ENCODE measurements at places on chromosomes 4 and X.
A peak's percentile ranks its signal among the peaks of the same experiment; 100 is the strongest.

DNA sequence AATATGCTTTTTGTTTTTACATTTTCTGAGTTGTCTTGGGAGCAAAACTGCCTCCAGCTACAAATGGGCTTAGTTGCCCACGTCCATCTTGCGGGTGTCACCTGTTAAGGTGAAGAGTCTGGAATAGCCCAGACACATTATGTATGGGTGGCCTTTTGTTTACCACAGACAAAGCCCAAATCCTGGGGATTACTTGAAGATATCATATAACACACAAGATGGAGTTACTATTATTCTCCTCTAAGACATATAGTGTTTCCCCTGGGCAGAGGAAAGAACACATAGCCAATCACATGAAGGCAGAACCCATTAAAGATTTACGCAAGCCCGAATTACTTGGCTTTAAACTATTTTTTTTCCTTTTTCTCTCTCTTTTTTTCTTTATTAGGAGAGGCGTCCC is 625.6 kb upstream of the FAM241A start:
- DNase-seq = no peak

GRCh38 chr4:74283614-74284013 is 24.7 kb upstream of the EPGN start:
- DNase-seq = no peak

DNA sequence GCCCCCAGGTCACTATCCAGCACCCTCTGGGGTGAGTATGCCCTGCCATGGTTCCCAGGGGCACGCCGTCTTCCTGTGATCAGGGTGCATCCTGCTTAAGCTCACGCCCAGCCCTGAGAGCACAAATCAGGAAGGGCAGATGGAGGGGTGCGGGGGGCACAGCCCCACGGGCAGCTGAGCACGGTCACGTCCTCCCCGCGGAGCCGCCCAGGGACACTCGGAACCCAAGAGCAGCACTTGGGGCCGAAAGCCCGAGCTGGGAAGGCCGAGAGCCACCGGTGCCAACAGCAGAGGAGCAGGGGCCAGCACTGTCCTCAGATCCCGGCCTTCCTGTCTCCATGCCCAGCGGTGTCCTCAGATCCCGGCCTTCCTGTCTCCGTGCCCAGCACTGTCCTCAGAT is 21.5 kb downstream of the NELFA start:
- DNase-seq = no peak

GRCh38 chr4:77586951-77587383 is 18.7 kb upstream of the CXCL13 start:
- DNase-seq = peak; percentile 10

DNA sequence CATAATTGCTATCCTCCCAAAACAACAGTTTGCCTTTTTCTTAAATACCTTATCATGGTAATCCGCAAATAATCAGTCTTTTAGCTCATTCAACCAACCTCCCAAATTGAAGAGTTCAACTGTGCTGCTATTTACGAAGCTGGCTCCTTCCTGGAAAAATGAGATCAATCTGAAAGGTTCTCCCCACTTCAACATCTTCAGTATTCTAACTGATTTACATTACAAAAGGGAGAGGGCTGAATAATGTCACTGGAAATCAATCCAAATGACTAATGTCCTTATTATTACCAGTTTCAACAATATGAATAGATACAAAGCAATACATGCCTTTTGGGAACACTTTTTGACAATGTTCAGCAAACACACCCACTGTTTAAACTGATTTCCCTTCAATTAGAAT is 86.2 kb downstream of the WNK3 start:
- no peak for DNase-seq

DNA sequence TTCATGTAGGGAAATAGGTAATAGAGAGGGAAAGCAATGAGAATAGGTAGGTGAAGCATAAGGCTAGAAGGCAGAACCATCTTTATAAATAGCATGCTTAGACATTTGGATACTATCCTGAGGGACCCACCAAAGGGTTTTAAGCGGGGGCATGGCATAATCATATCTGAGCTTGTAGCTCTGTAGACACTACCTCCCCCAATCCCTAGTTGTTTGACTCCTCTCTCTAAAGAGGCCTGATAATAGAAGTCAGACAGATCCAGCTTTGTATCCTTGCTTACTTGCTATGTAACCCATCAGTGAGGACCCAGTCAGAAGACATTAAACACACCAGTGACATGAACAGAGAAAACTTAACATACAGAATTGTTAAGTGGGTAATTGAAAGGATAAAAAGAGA is 58.7 kb downstream of the SCFD2 start:
- DNase-seq = no peak

GRCh38 chr4:85084371-85085094 is 118.0 kb upstream of the WDFY3 start:
- DNase-seq = no peak

DNA sequence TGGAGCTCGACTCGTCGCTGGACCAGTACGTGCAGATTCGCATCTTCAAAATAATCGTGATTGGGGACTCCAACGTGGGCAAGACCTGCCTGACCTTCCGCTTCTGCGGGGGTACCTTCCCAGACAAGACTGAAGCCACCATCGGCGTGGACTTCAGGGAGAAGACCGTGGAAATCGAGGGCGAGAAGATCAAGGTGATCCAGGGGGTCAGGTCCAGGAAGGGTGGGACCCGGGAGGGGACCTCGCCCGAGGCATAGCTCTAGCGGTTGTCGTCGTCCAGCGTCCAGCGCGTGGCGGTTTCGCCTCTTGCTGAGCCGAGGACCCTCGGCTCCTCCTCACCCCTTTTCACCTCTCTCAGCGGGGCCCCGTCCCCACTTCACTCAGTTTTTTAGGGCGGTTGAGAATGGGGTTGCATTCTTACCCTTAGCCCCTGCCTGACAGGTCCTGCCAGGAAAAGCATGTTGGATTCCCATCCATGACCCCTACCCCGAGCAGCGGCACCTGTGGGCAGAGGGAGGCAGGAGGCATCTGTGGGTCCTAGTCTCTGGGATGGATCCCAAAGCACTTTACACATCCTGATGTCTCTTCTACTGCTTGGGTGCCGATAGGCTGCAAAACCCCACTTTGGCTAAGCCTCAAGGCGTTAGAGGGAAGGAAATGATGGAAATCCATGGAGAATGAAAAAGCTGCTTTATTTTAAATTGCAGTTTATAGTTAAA is 524 bp downstream of the RAB33A start:
- DNase-seq = no peak

- DNase-seq = no peak
These were observed 89.8 kb upstream of the ACSL4 start for GRCh38 chrX:109822861-109823260.

- no peak for DNase-seq
These were observed 88.3 kb upstream of the DDX3X start for GRCh38 chrX:41245641-41246040.

GRCh38 chrX:21255032-21255618 is 119.1 kb upstream of the CNKSR2 start:
- no peak for DNase-seq

DNA sequence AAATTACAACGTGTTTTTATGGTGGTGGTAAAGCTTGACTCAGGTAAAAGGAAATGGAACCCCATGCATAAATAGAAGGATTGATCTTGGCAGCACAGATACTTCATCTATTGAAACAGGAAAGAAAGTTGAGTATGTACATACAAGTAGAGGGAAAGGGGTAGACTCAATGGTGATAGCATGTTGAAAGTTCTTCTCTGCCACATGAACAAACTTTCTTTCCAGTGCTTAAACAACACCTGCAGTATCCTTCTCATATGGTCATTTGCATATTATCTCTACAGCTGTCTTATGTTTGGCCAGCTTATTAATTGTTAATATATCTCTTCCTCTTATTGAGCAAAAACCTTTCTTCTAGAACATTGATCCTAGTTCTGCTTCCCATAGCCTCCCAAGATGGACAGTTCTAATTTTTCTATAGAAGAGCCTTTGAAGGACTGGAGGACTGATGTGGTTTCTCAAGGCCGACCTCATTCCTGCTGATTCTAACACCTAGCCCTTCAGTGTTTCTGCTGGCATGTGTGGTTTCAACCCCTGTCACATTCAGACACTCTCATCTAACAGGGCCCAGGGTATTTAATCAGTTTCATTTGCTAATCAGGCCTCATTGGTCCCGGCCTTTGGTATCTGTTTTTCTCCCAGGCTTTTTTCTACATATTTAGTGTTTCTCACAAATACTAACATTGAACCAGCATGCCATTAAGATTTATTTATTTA is 108.1 kb upstream of the SPRY1 start:
- no peak for DNase-seq

- no peak for DNase-seq
These were observed 25.6 kb downstream of the SMARCA5 start for GRCh38 chr4:143538979-143539669.

DNA sequence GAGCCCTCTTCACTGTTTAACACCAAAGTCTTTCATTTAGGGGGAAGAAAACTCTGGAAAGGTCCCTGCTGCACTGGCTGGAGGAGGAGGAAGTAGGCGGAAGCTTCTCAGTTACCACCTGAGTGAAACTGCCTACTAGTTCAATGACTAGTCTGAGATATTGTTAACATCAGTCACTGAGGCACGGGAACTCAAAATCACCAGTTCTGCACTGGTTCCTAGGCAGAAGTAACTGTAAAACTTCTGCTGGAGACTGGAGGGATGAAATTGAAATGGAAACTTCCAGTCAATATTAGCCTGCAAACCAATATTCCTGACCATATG is 178.3 kb downstream of the SNCA start:
- DNase-seq = no peak

DNA sequence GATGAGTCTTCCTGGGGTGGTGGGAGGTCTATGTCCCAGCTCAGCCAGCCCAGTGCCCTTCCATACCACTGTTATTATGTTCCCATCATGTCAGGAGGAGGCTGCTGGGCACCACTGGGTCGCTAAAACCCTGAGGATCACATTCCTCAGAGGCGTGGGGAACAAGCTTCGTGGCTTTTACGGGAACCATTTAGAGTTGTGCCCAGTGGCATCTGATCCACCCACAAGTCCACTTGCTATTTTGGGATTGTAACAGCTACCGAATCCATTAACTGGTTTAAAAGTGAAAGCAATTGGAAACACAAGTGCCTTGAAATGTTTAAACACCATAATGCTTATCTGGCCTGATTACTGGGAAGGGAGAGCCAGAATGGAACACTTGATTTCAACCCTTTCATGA is 13.1 kb upstream of the CCKAR start:
- DNase-seq = no peak

GRCh38 chr4:121072224-121073003 is at the start of gene NDNF:
NDNF (minus strand) TSS chr4:121072535; CDS start chr4:121045837, 26,698 bp downstream.
- DNase-seq = no peak

- no peak for DNase-seq
These were observed 32.0 kb upstream of the BOD1L1 start for GRCh38 chr4:13659341-13660070.

Measured in stimulated activated CD4-positive, alpha-beta T cell treated with anti-CD3 and anti-CD28 coated beads, Interleukin-1b, Interleukin-23, amount 100 ng/mL, for 1 hour (primary cell).